ENCODE measurements at places on chromosomes 6 and 20.

GRCh38 chr6:157811476-157812173 is 11.4 kb upstream of the SNX9 start:
- DNase-seq = no peak

DNA sequence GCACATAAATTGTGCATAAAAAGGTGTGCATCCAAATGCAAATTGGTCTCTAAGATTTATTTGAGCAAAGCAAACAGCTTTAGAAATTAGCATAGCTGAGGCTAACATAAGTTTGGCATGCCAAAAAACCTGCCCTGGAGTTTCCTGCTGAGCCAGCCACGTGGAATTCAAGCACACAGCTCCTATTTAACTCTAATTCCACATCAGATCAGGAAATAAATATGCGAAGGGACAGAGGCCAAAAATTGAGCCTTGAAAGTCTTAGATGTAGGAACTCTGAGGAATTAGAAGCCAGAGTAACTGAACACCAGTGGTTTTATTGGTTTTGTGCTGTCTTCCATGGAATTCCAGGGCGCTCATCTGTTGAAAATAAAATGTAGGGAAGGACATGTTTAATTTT is 19.6 kb downstream of the SOBP start:
- DNase-seq = no peak

GRCh38 chr6:36444470-36444869 is 1.7 kb downstream of the KCTD20 start:
- DNase-seq = no peak

DNA sequence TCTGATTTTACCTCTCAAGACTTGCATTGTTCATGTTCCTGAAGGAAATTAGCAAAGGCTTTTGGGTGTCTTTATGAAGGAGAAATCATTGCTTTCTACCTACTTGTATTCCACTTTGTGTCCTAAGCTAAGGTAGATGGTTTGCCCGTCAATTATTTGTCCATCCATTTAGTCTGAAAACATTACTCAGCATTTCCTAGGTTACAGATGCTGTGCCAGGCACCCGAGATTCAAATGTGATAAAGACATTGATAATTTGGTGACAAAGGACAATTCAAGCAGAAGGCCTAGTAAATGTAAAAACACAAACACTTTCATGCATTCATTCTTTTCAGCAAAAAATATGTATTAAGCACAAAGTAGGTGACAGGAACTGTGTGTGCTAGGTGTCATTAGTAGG is 251.1 kb downstream of the FARS2 start:
- no peak for DNase-seq

DNA sequence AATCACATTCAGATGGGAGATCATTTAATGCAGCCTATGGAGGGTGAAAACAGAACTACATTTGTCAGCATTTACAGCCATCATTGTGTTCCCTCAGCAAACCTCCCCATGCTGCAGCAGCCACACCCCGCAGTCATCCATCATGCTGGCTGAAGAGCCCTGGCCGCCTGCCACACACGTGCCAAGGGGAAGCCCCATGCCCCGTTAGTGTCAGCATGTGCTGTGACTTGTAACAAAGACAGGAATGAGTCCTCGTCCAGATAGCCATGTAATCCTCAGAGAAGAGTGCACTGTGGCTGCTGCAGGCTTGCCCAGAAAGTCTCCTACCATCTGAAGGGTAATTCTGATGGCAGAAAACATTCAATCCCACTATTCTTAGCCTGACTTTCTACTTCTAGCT is 1097.8 kb downstream of the KIF16B start:
- no peak for DNase-seq

GRCh38 chr6:167892835-167893815 is 66.4 kb downstream of the AFDN start:
- DNase-seq = no peak

DNA sequence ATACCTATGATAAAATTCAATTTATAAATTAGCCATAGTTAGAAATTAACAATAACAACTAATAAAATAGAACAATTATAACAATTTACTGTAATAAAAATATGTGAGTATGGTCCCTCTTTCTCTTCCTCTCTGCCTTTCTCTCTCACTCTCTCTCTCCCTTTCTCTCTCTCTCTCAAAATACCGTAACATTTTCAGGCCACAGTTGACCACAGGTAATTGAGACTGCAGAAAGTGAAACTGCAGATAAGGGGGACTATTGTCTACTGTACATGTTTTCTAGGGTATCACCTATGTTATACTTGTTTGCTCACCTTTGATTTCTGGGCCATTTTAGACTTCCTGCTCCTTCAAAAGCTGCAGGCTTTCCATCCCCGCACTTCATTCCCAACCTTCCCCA is 46.8 kb downstream of the LY86 start:
- no peak for DNase-seq

GRCh38 chr20:40207655-40208054 is 481.4 kb downstream of the MAFB start:
- DNase-seq = no peak

DNA sequence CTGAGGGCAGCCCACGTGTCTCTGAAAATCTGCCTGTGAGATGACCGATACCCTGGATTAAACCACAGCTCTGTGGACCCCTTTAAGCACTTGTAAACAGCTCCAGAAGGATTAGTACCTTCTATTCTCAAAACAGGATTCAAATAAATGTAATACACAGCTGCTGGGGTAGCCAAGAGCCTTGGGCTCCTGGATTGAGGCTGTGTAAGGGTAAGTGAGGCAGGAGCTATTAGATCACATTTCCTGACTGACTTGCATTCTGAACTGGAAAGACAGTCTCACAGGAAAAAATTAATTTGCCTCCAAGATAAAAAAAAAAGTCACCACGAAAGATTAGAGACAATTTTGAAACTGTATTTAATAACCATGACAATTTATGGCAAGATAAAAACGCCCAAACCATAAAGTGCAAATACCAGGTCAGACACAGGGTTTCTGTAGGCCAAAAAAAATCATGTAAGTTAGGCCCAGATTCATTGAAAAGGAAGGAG is 78.0 kb downstream of the TRMT11 start:
- no peak for DNase-seq

- DNase-seq = no peak
These were observed 668.0 kb upstream of the FLRT3 start for GRCh38 chr20:15005300-15005986.

- no peak for DNase-seq
These were observed 514 bp downstream of the TCFL5 start for GRCh38 chr20:62860924-62861691.

- DNase-seq = no peak
These were observed 1.6 kb downstream of the BEND6 start for GRCh38 chr6:56956491-56956890.

GRCh38 chr20:20785226-20785625 is 72.8 kb upstream of the RALGAPA2 start:
- no peak for DNase-seq

- no peak for DNase-seq
These were observed 102.9 kb upstream of the PRL start for GRCh38 chr6:22399693-22400092.

DNA sequence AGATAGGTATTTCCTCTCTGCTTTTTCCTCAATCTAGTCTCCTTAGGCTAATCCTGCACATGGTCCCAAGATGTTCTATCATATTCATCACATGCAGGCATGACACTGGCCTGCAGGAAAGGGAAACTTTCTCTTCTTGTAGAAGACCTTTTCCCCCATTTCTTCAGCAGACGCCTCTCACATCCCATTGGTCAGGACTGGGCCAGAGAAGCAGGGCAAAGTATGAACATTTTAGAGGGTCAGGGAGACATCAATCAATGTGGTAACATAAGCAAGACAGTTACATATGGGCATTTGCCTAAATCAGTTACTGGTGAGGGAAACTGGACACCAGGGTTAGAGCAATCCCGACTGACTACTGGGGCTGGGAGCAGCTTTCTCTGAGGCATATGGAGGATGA is 90.1 kb downstream of the CRYBG1 start:
- DNase-seq = no peak

GRCh38 chr20:755941-756340 is 12.4 kb downstream of the SLC52A3 start:
- no peak for DNase-seq

DNA sequence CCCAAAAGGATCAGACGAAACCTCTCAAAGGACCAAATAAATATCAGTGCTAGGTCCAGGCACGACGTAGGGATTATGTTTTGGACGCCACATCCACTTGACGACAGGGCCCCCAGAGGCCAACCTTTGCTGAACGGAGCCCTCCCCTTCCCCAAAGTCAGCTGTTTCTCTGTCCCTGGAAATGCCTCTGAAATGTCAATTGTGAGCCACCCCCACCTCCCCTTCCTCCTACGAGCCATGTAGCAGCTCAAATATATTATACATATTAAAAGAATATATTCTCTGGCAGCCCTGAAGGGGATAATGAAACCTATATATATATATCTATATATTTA is 39.6 kb upstream of the BLCAP start:
- DNase-seq = no peak

- DNase-seq = no peak
These were observed 368.9 kb upstream of the SULF2 start for GRCh38 chr20:48154040-48154765.

DNA sequence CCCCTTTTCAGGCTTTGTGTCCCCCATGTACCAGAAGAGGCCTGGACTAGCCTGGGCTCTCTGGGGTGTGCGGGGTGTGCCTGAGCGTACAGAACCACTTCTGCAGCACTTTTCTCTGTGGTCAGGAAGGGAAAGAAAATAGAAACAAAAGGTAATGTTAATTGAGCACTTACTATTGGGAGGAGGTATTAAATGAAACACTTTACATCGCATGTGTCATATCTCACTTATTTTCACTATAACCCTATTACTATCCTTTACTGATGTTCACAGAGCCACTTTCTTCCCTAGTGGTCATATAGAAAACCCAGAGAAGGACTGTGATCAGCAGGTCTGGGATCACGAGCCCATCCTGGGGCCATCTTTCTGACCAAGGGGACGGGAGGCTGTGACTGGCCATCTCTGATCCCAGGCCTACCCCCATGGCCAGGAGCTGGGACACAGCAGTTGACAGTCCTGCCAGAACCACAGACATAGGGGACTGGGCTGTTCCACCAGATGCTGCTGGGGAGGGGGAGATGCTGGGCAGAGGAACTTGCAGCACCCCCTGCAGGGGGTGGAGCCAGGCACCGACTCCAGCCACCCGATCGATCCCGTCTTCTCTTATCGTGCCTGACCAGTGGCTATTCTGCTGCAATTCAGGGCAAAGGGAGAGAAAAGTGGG is 107.6 kb downstream of the VEGFA start:
- no peak for DNase-seq

- no peak for DNase-seq
These were observed 257.6 kb upstream of the SUPT3H start for GRCh38 chr6:45635284-45635867.

DNA sequence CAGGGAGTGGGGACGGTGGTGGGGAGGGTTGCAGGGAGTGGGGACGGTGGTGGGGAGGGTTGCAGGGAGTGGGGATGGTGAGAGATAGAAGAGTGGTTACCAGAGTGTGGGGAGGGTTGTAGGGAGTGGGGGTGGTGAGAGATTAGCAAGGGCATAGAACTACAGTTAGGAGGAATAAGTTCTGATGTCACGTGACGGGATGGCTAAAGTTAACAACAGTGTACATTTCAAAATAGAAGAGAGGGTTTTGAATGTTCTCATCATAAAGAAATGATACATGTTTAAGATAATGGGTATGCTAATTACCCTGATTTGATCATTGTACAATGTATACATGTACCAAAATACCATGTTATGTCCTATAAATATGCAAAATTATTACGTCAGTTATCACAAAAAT is 57.6 kb upstream of the FRMD1 start:
- no peak for DNase-seq
